ENCODE measurements at places on chromosomes 4 and X.

DNA sequence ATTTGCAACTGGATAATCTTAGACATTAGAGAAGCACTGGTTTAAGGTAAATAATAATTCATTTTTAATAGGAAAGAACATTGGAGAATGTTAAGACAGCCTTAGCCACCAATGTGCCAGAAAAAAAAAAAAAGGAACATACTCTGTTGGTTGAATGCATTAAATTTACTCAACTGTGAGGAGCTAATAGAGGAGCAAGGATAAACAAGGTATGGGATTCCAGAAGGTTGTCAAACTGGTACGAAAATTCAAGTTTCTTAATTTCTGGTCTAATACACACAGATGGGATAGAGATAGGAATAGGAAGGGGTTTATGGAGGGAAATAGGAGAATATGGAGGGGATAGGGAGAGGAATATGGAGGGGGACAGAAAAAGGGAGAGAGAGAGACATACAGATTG, 1096.6 kb downstream of the ARAP2 start:
- DNase-seq, result no peak

DNA sequence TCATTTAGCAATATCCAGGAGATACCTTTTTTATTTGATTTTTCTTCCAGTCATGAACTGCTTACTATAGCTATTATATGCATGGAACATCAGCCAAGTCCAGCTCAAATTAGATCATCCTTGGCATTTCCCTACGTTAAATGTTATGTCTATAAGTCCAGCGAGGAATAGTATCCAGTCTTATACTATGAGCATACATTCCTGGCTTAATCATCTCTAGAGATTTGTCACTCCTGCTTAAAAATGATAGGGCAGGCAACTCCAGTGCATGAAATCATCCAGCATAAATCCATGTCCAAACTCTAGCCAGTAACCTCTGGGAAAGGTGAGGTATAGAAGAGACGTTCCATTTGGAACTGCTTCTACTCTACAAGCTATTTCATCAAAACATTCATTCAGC, 126.7 kb upstream of the VCX2 start:
- DNase-seq, result no peak

DNA sequence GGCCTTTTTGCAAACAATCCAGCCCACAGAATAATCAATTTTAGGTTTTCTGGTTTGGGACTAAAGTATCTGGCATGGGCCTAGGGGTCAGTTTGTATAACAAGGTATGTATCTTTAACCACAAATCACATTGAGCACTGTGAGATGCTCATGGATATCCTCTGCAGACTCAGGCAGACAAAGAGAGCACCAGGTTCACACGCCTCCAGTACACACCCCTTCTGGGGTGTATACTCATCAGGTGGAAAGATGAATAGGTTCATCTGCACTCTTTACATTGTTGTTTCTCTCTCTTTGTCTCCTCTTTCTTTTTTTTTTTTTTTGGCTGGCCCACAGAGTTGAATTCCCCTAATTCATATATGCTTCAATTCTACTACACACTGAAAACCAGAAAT, 21.1 kb downstream of the TEC start:
- no peak for DNase-seq

GRCh38 chr4:147737623-147738022, 5.7 kb downstream of the ARHGAP10 start:
- no peak for DNase-seq

GRCh38 chr4:80199947-80200346, 2.6 kb downstream of the PRDM8 start:
- no peak for DNase-seq

DNA sequence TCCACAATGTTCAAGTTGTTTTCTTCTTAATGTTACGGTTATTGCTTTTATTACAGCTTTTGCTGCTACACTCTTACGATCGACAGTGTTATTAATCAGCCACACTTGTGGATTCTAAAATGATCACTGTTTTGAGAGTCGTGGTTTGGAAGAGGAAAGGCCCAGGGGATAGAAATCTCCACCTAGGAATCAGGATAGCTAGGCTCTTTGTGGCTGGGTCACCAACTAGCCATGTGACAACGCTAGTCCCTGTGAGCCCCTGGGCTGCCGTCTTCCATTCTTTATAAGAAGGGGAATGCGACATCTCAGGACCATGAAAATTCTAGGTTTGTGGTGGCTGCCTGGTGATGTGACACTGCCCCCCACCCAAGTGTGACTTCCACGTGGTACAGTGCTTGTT, 380 bp downstream of the SLC34A2 start:
- DNase-seq, result no peak

DNA sequence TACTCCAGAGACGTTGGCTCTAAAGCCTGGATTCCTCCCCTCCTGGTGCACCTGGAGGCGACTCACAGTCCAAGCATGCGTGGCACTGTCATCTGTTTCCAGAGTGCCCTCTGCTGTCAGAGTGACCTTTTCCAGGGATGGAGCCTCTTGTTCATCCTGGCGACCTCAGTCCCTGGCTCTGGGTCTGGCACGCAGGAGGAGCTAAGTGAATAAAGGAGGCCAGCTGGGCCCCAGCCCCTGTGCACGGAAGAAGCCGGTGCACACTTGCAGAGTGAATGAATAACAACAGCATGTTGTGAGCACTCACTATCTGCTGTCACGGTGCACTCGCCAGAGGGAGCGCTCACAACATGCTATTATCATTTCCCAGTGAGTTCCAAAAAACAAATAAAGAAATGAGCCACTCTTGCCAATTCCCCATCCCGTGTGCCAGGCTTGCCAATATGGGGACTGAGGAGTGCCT, 27.8 kb upstream of the PSAPL1 start:
- DNase-seq, result peak; percentile 23

- DNase-seq, result no peak
Measured at GRCh38 chr4:141390571-141390970, 169.9 kb downstream of the ZNF330 start.

DNA sequence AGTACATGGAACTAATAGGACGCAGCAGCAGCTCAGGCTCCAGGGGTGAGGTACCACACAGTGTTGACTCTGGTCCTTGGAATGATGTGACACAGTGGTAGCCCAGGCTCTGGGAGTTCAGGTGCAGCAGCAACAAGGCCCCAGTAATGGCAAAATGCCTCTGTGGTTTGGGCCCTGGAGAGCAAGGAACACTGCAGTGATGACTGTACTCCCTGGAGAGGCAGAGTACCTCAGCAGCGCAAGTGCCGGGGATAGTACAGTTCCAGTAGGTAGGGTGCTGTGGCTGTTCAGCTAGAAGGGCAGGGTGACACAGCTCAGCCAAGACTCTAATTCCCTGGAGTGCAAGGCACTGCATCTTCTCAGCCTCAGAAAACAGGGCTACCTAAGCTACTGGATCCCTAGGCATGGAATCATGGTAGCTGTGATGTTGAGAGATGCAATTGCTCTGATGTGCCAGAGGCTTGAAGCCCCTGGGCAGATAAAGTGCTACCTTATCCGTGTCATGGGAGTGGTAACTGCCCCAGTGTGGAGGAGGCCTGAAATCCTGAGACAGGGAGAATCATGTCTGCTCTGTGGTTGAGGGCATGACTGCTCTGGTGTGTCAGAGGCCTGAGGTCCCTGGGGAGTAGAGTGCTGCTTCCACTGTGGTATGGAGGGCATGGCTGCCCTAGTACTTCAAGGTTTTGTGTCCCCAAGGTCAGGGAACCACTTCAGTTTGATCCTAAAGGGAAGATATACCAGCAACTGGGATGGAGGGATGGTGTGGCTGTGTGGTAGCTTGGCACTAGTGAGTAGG, 55.2 kb downstream of the AREG start:
- no peak for DNase-seq

GRCh38 chr4:30001628-30002027, 718.5 kb upstream of the PCDH7 start:
- no peak for DNase-seq

GRCh38 chr4:113745711-113746110, 15.8 kb downstream of the CAMK2D start:
- DNase-seq, result no peak

- no peak for DNase-seq
Measured at GRCh38 chr4:180827232-180828009, 1415.8 kb upstream of the TENM3 start.

- no peak for DNase-seq
Measured at GRCh38 chr4:704198-704891, 1.3 kb upstream of the PCGF3 start.

- DNase-seq, result no peak
Measured at GRCh38 chr4:15717657-15718416, 15.0 kb downstream of the BST1 start.

DNA sequence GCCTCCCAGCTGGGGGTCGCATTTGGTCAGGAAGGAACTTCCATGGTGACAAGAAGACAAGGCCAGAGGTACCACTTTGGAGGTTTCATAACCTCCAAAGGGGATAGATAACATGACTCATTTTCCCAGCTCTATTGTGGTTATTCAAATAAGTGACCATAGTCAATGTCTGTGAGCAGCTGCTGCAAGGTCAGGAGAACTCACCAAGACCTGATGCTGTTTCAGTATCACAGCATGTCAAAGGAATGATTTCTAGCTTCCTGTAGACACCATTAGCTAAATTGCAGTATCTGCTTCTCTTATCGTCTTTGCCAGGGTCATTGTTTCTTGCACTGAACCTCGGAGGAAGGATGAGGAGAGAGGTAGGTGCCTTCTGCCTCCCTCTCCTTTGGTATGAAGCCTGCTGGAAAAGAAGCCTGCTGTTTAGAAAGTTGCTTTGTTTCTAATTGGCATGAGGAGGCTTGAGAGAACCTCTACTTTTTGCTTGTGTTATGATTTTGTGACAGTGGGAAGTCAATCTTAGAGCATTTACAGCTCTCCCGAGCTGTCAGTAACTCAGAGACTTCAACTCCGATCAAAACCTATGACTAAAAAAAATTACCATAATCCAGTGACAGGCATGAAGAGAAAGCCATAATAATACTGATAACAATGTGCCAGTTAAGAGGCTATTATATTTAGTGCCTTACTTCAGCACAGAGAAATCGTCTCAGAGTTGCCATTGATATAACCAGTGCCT, 38.0 kb upstream of the GATB start:
- DNase-seq, result no peak

DNA sequence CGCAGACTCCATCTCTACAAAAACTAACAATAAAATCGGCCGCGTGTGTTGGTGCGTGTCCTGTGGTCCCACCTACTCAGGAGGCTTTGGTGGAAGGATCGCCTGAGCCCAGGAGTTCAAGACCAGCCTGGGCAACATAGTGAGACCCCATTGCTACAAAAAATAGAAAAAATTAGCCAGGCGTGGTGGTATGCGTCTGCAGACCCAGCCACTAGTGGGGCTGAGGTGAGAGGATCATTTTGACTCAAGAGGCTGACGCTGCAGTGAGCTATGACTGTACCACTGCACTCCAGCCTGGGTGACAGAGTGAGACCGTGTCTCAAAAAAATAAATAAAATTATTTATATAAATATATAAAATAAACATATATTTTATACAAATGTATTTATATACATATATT, 22.3 kb downstream of the ASMTL start:
- no peak for DNase-seq

DNA sequence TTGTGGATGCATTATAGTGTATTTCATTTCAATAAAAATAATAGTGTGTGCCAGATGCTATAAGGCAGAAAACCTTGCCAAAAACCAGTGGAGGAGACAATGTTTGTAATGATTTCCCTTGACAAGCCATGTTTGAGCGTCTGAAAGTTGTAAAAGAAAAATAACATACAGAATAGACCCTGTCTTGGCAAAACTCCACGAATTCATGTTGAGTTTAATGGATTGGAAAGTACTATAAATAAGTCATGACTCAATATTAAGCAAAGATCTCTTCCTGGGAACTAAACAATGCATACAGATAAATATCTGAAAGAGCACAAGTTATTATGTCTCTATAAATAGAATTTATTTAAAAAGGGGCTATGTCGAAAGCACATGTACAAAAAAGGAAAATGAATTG, 543.5 kb downstream of the GABRG1 start:
- DNase-seq, result no peak

DNA sequence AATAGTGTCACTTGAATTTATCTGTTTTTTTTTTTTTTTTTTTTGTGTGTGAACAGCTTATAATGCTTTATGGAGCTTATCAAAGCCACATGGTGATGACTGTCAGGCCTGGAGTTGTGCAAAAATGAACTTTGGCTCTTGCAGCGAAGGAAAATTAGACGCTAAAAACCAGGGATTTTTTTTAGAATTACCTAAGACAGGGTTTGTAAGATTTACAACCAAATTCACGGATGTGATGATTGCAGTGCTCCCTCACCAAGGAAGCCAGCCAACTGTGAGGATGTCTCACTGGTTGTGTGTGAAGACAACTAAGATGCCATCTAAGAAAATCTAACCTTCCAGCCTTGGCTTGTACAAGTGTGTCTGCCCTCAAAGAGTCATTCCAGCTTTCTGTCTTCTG, 127.1 kb upstream of the SLC4A4 start:
- no peak for DNase-seq

DNA sequence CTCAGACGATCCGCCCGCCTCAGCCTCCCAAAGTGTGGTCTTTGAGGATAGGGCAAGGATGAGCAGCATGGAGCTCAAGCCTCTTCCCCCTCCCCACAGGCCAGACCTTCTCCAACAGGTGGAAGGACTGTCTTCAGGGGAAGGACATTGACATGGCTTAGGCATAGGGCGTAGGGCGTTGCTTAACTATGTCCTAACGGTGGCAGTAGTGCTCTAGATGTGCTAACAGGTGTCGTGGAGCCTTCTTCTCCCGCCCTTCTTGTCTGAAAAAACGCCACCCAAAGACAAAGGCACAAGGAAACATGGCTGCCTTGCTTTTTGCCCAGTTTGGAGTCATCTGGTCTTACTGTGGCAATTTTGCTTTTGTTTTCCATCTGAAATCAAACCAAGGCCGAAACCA, 219.8 kb downstream of the OR13H1 start:
- DNase-seq, result peak; percentile 13

DNA sequence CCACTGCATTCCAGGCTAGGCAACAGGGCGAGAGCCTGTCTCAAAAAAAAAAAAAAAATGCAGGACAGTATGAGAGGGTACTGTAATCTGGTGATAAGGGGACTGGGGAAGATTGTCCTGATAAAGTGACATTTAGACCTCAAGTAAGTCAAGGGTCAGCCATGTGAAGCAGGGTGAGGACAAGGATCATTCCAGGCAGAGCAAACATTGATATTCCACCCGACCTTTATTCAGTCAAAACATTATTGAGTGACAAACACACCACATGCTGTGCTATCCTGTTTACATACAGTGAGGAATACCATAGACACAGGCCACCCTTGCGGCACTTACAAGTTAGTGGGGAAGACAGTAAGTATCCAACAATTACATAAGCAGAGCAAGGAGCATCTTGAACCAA, 64.4 kb downstream of the SLC9A6 start:
- no peak for DNase-seq

DNA sequence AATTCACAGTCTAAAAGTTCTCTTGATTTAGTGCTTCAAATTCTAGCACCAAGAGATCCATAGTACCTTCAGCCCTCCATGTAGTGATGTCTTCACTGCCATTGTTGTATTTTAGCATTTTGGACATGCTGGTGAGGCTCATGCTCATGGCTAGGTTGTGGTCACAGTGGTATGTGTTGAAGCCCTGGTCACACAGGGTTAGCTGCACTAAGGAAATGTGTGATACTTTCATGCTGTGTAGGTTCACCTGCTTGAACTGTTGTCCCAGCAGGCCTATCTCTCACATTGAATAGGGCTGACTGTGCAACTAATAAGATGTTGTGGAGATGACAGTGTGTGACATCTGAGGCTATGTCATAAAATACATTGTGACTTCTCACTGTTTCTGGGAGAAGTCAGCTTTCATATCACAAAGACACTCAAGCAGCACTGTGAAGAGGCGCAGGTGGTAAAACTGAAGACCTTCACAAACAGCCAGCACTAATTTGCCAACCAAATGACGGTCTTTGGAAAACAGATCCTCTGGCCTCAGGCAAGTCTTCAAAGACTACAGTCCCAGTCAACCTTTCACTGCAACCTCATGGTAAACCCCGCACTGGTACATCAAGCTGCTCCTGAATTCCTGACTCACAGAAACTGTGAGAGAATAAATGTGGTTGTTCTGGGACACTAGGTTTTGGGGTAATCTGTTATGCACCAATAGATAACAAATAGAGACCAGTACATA, 17.4 kb upstream of the ADH4 start:
- no peak for DNase-seq
